ENCODE measurements at places on chromosomes 3 and 15.

DNA sequence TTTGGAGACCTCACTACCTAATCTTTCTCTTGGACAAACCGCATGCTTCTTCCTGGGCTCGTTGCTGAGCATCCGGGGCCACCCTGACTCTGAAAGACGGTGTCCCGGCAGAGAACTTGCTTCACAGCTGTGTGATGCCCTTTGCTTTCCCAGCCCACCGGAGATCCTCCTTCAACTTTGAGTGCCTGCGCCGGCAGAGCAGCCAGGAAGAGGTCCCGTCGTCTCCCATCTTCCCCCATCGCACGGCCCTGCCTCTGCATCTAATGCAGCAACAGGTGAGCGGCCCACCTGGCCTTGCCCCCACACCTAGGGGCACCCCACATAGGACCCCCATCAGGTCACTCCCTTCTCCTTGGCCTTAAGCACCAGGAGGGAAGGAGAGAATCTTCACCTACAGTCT, 37.7 kb downstream of the CHDH start:
- DNase-seq, result no peak

GRCh38 chr3:197298945-197299854, 788 bp upstream of the DLG1 start:
- DNase-seq, result peak; percentile 59

- no peak for DNase-seq
Measured at GRCh38 chr15:48178648-48178931, 495 bp upstream of the MYEF2 start.

DNA sequence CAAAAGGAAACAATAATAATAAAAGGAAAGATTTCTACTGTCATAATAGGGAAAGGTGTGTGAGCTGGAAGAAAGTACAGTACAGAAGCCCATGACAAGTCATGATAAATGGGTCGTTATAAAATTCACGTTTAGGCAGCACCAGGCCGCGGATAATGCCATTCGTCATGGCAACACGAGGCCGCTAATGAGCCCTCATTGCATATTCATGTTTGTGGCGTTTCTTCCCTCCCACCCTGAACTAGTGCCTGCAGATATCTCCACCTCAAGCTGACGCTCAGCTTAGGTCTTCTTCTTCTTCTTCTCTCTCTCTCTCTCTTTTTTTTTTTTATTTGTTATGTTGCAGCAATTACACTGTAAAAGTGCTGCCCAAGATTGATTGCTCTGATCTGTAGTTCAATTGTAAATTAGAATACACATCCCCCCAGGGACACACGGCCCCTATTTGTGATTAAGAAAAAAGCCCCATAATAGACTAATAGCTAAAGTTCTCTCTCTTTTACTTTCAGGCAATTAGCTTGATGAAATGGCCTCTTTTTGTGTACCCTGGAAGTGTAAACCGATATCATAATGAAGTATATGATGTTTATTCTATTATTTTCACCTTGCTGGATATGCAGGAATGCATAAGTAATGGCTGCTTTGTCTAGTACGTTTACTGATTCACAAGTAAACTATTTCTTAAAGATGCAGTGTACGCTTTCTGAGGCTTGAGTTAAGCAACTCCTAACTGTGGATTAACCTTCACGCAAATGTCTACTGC, 61.9 kb upstream of the NR2F2 start:
- no peak for DNase-seq

GRCh38 chr3:72630969-72631344, 217.3 kb downstream of the SHQ1 start:
- no peak for DNase-seq

DNA sequence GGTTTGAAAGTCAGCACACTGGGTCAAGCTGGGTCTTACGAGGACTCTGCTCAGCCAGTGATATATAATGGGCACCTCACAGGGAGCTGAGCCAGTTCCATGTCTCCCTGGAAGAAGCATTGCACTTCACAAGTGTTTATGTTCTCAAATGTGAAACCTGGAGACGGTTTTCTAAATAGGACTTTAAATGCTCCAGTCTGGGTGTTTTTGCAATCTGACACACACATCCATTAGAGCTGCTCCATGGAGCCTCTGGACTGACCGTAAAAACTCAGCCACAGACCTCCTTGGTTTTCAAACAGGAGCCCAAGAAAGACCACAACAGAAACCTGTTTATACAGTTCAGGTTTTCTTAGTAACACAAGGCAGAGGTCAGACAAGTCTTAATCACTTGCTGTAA, 201.3 kb upstream of the LRIG1 start:
- no peak for DNase-seq

- DNase-seq, result no peak
Measured at GRCh38 chr15:63879211-63879610, 45.5 kb upstream of the HERC1 start.

- no peak for DNase-seq
Measured at GRCh38 chr15:48602358-48603122, 43.0 kb downstream of the FBN1 start.

- no peak for DNase-seq
Measured at GRCh38 chr3:193869221-193870201, 266.4 kb upstream of the HES1 start.

- DNase-seq, result peak; percentile 22
Measured at GRCh38 chr3:130699765-130700164, 46.9 kb downstream of the PIK3R4 start.

DNA sequence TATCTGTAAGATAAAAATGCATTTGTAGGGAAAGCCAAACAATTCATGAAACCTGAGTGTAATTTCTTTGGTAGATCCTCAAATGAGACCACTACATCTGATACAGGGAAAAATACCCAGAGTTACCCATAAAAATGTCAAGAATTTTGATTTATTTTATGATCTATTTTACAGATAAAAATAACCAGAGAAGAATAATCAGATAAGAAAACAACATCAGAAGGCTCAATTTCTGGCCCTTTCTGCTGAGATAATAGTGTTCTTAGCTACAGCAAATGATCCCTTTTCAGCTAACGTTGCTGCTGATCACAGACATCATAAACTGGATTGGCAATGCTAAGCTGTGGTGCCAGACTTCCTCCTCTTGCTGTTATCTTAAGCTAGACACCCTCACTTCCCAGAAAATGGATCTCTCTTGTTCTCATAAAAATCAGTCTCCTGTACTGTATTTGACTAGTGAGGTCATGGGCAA, 21.3 kb upstream of the TMEM108 start:
- no peak for DNase-seq

All from germinal center (tissue), 1 donor.